ENCODE measurements at places on chromosomes 2 and 18.

DNA sequence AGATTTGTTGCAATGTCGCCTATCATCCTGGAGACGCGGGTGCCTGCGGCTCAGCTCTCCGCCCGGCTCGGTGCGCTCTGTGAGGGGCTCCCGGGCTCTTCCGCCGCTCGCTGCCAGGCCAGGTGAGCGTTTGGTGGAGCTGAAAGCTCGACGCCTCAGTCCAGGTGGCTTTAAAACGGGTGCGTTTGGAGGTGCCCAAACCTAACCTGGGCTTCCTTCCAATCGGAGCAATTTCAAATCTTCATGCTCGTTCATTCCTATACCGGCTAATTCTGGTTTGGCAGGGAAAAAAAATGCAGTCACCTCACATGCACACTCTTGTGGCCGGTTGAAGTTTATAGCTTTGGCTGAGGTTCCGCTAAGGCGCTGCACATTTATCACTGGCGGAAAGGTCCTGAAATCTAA is at the start of gene SLC16A14:
SLC16A14 (minus strand) TSS at position 274 of the 405 bp plus-strand sequence. CDS start 9,572 bp downstream, outside the sequence.
- DNase-seq: peak; percentile 52

GRCh38 chr2:58553937-58554336 is 312.8 kb upstream of the FANCL start:
- no peak for DNase-seq

DNA sequence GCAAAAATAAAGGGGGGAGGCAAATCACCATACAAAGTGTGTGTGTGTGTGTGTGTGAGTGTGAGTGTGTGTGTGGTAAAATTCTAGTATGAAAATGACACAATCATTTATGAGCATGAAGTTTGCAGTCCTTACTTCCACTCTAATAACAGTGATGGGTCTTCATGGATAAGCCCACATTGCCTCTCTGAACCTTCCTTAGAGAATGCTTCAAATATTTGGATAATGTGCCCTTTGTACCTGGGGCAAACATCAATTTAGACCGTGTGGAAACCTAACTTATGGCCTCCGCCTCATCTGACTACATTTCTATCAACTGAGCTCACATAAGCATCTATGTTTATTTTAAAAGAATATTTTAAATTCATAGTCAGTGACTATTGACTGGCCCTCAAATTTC is 3.7 kb downstream of the SCN9A start:
- DNase-seq: peak; percentile 72

DNA sequence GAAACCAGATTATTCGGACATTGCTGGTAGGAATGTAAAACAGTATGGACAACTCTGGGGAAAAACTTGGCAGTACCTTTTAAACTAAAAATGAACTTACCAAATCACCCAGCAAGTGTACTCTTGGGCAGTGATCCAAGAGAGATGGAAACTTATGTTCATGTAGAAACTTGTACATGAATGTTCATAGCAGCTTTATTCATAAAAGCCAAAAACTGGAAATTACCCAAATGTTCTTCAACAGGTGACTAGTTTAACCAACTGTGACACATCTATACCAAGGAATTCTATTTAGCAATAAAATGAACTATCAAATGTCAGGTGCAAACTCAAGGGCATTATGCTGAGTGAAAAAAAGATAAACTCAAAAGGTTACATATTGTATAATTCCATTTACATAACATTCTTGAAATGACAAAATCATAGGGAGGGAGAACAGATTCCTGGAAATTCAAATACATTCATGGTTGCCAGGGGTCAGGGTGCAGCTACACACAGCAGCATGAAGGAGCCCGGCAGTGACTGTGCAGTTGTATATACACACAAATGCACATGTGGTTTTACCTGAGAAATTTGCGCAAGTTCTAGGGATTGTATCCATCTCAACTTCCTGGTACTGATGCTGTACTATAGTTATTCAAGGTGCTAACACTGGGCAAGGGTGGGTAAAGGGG is 3.5 kb upstream of the RNU4ATAC start:
- peak; percentile 29 for DNase-seq

GRCh38 chr2:84386336-84387040 is 72.6 kb downstream of the SUCLG1 start:
- DNase-seq: no peak

GRCh38 chr2:121316986-121317385 is 32.0 kb upstream of the TFCP2L1 start:
- DNase-seq: no peak

- DNase-seq: no peak
Observed at GRCh38 chr18:49851624-49852023, 38.3 kb upstream of the ACAA2 start.

DNA sequence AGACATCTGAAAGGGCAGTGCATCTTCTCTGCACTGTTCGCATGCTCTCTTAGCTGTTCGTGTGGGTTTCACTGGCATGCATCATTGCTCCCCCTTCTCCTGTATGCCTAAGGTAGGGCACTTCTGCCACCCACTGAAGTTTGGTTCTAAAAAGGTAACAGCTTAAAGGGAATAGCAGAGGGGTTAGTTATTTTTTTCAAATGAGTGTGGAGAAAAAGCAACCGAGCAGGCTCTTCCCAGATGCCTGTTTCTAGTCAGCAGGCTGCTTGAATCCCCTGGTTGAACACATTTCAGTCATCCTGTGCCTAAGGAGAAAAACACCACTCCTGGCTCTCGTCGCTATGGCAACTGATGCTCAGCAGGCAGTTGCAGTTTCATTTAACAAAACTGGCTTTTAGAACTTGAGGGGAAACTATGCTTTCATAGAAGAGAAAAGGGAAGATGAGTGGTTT is 69.8 kb upstream of the GALNT3 start:
- no peak for DNase-seq

GRCh38 chr2:241992753-241993152 is 123.2 kb downstream of the RTP5 start:
- DNase-seq: no peak

GRCh38 chr2:233303252-233303651 is 4.4 kb upstream of the SAG start:
- no peak for DNase-seq

- DNase-seq: no peak
Observed at GRCh38 chr2:139514951-139515350, 734.8 kb upstream of the NXPH2 start.

DNA sequence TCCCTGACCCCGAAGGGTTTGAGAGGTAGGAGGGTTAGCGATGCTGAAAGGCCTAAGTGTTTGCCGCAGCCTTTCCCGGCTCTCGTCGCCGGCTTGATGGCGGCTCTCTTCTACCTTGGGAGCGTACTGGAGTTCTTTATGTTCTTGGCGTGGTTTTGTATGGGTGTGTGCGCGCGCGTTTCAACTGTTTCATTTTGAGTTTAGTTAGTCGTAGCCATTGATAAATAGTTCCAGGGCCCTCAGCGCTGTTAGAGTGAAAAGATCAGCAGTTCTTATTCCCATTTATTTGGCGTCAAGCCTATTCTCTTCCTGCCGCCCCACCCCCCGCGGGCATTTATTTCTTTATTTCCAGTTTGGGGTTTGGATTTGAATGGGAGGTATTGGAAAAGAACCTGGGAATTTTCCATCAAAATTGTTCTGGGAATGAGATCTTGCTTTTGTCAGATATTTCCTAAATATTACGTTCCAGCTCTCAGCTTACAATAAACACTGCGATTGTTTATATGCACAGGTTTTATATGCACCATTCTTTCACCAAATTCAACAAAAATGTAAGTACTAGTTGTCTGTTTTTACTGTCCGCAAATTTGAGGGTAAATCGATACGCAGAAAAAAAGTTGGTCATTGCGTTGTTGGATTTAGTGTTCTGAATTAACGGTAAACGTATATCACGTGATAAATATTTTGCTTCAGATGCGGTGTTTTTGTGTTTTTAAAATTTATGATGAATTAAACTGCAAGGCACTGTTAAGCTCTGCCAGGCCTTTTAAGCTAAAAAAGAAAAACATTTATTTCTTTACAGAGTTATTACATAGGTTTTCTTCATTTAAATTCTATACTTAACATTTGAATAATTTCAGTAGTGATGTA is 954 bp downstream of the CCNT2 start:
- peak; percentile 12 for DNase-seq

- DNase-seq: peak; percentile 51
Observed at GRCh38 chr18:74331404-74331803, 15.8 kb downstream of the C18orf63 start.

GRCh38 chr2:133828913-133829312 is 260.6 kb upstream of the NCKAP5 start:
- DNase-seq: peak; percentile 42

DNA sequence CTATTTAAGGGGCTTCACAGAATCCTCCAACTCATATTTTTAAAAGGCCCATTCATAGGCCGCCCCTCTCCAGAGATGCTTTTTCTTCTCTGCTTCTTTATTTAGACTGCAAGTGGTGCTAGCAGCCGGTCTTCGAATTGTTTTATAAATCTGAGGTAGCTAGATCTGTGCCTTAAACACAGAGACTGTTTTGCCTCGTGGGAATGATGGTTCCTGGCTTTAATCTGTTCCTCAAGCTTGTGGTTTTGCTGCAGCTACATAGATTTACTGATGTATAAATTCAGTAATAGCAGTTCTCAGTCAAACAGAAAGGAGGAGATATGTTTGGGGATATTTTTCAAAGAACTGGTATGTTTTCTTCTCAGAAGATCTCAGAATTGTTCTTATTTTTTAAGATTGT is 45.3 kb downstream of the TNFRSF11A start:
- DNase-seq: no peak

DNA sequence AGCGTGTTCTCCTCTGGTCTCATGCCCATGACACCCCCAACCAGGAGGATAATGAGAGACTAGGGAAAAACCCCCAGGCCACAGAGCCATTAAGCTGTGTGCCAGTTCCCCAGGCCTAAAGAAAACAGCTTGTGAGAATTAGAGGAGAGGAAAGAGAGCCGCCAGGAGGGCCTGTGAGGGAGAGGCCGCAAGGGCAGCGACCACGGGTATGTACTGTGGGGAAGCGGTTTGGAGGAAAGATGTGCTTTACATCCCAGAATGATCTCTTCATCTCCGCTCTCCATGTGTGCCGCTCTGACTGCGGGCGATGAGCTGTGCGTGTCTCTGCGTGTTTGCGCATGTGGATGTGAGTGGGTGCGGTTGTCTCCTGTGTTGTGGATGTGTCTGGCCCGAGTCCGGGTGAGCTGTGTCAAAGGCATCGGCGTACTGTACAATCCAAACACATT is 82.9 kb downstream of the DYSF start:
- DNase-seq: no peak

DNA sequence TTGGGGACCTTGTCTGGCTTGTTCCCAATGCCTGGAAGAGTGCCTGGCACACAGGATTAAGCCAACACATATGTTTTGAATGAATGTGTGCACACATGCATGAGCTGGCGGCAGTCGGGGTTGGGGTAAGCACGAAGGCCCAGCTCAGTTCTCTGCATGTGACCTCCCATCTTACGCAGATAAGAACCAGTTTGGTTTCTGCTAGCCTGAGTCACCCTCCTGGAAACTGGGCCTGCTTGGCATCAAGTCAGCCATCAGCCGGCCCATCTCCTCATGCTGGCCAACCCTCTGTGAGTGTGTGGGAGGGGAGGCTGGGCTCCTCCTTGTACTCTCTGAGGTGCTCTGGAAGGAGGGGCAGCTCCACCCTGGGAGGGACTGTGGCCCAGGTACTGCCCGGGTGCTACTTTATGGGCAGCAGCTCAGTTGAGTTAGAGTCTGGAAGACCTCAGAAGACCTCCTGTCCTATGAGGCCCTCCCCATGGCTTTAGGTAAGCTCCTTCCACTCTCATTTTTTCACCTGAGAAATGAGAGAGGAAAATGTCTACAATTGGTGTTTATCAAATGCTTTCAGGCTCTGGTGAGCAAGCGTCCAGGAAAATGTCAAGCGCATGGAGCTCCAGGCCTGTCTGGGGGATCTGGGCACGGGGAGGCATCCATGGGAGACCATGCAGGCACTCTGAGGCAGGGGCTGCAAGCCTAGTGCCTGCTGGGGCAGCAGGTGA is 9.7 kb upstream of the IL1RN start:
- DNase-seq: peak; percentile 65

GRCh38 chr2:158996378-158996993 is 28.0 kb downstream of the TANC1 start:
- DNase-seq: no peak

DNA sequence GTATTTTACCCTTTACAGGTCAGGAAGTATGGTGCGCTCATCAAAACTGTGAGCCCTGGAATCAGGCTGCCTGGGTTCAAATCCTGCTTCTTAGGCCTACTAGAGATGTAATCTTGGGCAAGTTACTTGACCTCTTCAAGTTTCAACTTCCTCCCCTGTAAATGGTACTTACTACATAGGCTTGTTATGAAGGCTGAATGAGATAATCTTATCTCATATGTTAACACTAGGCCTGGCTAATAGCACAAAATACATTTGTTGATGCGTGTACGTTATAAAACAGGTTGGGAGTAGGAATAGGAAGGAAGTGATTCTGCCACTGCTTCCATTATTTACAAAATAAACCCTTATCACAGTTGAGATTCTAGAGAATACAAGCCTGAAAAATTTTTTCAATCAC is 1.7 kb upstream of the RFTN2 start:
- DNase-seq: no peak

- no peak for DNase-seq
Observed at GRCh38 chr18:47758000-47758399, 172.5 kb downstream of the SMAD2 start.

GRCh38 chr18:7272311-7273049 is 41.6 kb downstream of the LRRC30 start:
- DNase-seq: peak; percentile 61
